ENCODE measurements at places on chromosomes 3 and 15.
A peak's percentile ranks its signal among the peaks of the same experiment; 100 is the strongest.

DNA sequence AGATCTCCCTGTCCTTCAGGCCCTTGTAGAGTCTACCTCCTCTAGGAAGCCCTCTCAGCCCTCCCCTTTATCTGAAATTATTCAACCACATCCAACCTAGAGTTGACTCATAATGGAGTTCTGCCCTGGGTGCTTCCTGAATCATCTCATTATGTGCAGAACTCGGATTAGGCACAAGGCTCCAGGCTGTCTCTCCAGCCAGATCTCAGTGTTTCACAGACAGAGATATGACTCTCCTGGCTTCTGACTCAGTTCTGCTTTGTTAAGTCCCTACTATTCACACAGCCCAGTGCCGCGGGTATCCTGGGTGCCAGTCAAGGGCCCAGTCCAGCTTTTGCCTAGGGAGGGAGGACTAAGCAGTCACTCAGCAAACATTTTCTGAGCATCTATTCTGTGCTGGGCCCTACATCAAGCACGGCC is 9.3 kb downstream of the STRA6 start:
- DNase-seq, result no peak

GRCh38 chr3:86771741-86772512 is 219.0 kb downstream of the VGLL3 start:
- DNase-seq, result no peak

- no peak for DNase-seq
Measured at GRCh38 chr3:107794664-107795443, 272.1 kb downstream of the BBX start.

DNA sequence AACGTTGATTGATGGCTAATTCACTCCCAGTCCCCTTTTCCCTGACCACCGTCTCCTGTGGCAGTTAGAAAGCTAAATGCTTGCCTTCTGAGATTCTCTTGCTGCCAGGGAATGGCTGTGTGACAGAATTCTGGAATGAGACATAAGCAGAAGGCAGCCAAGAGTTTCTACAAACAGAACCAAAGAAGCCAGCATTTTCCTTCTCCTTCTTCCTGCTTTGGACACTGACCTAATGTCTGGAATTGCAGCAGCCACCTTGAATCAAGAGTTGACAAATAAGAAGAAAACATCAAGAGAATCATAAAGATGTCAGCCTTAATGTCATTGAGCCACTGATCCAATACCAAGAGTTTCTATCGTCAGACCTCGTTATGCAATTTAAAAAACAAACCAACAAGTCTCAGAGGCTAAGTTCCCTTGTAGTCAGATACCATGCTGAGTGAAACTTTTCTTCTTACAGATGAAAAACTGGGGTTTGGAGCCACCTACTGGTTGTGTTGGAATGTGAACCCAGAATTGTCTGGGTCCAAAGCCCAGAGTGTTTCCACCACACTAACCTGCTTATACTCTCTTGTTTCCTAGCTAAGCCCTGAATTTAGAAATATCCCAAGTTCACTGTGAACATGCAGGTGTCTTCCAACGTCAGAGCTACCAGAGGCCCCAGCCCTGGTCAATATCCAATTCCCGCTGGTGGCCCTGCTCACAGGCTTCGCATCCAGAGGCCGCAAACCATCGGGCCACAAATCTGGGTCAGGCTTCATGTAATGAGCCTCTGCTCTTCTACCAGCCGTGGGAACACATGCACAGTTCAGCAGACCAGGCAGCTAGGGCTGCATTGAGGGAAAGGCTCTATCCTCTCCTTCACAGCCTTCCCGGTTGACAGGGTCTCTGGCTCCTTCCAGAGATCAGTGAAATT is 42.5 kb downstream of the MCF2L2 start:
- DNase-seq, result peak; percentile 86

- no peak for DNase-seq
Measured at GRCh38 chr15:22237891-22238275, 157.6 kb downstream of the OR4M2 start.

DNA sequence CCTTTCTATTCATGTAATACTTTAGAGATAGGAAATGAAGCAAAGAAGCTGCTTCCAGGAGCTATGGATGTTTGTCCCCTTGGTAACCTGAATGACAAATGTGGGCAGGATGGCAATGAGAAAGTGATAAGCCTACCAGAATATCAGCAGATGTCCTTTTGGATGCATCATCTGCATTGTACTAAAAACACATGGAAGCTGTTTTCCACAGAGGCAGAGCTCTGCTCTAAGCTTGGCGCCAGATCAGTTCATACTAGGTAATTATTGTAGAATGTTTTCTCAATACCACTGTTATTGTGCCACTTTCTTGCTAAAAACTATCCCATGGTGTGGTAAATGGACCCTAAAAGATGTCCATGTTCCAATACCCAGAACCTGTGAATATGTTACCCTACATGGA is 100.2 kb downstream of the DTWD1 start:
- no peak for DNase-seq

DNA sequence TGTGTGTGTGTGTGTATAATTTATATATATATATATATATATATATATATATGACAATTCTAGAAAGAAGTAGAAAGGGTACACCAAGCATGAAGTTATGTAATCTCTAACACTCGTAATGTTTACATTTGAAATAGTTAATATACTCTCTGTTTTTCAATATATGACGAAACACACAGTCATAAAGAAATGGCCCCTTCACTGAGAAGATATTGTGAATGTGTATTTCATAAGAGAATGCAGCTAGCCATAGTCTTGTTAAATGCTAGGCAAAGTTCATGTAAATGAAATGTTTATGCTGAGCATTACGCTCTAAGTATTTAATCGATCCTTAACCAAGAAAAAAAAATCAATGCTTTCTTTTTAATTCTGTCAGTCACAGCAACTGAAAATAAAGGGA is 154.7 kb upstream of the TSPAN3 start:
- no peak for DNase-seq

All from erythroblast (primary cell).